ENCODE measurements at places on chromosomes 5 and 9. TPM values are rescaled to one million over a fixed set of nuclear protein-coding genes. Genes with fewer than 3 reads are reported as not detected.

GRCh38 chr5:45205403-45205961, 396.7 kb downstream of the MRPS30 start:
- H3K4me3 ChIP-seq = no peak overlapping the region
- H3K27me3 ChIP-seq = no peaks in the 10 kb centered on the region
- no peaks in the 10 kb centered on the region for H3K4me1 ChIP-seq
- no peak for DNase-seq
- no peaks in the 10 kb centered on the region for H3K36me3 ChIP-seq

DNA sequence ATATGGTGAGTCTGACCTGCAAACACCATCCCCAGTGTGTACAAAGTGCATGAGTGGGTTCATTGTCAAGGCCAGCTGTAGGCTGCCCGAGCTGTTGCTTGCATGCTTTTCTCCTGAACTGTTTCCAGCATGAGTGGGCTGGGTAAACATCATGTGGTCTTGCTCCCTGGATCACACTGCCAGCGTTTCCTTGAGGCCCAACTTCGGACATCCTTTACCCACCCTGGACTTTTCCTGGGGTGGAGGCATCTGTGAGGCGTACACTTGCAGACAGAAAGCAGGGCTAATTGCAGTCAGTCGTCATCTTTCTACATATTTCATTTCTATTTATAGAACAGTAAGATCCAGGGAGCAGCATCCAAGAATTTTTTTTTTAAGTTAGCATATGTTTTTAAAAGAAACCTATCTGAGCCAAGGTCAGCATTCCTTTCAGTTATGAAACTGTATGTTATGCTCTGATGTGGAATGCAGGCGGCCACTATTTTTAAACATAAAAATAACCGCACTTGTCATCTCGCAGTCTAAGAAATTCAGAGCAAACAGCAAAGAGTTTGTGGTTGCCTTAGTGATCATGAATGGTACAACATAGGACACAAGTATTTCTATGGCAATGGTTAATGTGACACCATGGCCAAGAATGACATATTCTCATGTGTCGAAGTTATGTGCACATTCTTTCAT, 106.5 kb upstream of the DMRT1 start:
- no peak overlapping the region for H3K4me3 ChIP-seq
- no peaks in the 10 kb centered on the region for H3K4me1 ChIP-seq
- DNase-seq = no peak

DNA sequence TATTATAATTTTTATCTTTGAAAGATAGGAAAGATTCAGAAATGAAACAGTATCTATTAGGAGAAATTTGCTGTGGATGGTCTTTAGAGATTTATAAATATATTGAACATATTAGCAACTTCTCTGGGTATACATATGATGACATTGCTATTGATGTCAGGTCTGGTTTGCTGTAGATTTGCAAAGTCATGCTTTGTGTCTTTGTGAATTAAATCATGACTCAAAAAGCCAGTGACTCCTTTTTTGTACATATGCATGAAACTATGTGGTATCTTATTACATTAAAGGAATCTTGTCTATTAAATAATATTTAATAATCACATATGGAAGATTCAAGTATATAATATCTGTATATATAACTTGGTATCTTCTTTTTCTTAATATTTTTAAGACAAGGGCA, 141.9 kb downstream of the ST8SIA4 start:
- no peaks in the 10 kb centered on the region for H3K27me3 ChIP-seq
- DNase-seq = no peak
- no peaks in the 10 kb centered on the region for H3K36me3 ChIP-seq
- H3K27ac ChIP-seq = no peak overlapping the region
- no peak overlapping the region for H3K4me3 ChIP-seq

DNA sequence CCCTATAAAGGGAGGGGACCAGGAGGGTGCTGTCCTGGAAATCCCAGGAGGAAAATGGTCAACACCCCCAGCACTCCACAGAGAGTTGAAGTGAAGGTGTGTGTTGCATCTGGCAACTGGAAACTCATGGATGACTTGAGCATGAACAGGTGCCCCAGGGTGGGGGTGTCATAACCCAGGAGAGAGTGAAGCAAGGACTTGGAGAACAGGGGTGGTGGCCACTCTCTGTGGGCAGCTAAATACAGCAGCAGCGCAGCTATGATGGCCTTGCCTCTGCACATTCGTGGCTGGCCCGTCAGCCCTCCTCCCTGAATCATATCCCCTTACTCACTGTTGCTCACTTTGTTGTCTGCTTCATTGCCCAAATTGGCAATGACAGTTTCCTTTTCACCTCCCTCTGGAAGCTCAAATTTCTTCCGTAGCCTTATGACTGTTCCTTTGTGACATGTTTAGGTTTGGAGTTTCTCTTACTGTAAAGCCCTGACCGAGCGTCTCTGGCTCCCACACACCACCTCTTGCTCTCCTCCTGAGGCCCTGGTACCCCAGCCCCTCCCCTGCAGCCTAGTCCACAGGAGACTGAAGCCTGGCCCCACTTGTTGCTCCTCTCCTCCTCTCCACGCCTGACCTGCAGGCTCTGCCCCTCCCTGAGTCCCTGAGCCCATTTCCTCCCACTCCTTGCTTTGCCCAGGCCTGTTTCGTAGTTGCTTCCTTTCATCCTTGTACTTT, 185.8 kb downstream of the CD180 start:
- H3K36me3 ChIP-seq = no peaks in the 10 kb centered on the region
- H3K4me3 ChIP-seq = no peak overlapping the region
- peak overlapping the region; percentile 43 for H3K27ac ChIP-seq
- H3K4me1 ChIP-seq = peaks cover 40% of the 10 kb centered on the region
- no peak for DNase-seq

DNA sequence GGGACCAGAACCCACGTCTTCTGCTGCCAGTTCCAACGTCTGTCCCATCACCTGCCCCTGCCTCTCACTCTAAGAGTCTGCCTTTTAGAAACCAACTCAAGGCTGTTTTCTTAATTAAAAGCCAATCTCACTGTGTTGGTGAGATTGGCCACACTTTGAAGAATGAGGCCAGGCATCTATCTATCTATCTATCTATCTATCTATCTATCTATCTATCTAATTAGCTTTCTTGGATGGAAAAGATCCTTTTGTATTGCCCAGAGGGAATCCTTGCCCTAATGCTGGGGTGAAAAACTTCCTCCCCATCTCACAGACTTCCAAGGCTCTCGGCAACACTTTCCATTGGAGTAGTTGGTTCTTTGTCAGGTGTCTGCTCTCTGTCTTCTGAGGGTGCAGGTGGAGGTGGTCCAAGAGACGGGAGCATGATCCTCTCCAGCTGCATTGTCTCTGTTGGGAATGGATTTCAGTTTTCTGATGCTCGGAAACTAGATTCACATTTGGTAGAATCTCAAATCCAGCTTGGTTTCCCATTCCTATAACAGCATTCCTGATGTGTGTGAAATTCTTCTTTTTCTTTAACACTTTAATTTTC, 57.9 kb downstream of the GALNT12 start:
- no peak overlapping the region for H3K27ac ChIP-seq
- no peaks in the 10 kb centered on the region for H3K27me3 ChIP-seq
- no peaks in the 10 kb centered on the region for H3K36me3 ChIP-seq

DNA sequence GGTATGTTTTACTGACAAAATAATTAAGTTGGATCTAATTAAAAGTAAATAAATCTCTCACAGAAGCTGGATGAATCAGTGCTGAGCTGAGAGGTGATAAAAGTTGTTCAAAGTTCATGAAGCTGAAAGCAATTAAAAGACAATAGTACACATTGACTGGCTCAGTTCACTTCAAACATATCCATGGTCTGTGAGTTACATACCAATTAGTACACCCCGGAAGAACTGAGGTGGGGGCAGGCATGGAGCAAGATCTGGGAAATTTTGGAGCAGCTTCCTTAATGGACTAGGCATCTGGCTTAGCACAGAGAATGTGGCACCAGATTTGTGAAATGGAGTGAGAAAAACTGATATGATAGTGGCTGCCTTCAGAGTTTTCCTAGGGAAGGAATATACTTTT, 152.7 kb downstream of the ATP10B start:
- no peak overlapping the region for H3K4me3 ChIP-seq
- H3K27me3 ChIP-seq = no peaks in the 10 kb centered on the region
- DNase-seq = no peak
- H3K4me1 ChIP-seq = no peaks in the 10 kb centered on the region
- H3K36me3 ChIP-seq = no peaks in the 10 kb centered on the region

CCNH gene
- polyA plus RNA-seq = 29.8 TPM

DOCK8 gene
- 3.8 TPM for polyA plus RNA-seq

ZBTB34 gene
- 1.2 TPM for polyA plus RNA-seq
